ENCODE measurements at places on chromosomes 11 and 22.
A peak's percentile ranks its signal among the peaks of the same experiment; 100 is the strongest.

- DNase-seq: no peak
These were observed 1.8 kb downstream of the SIK3 start for GRCh38 chr11:117096201-117096991.

- no peak for DNase-seq
These were observed 16.9 kb upstream of the C22orf42 start for GRCh38 chr22:32175683-32176644.

- no peak for DNase-seq
These were observed 359.5 kb downstream of the TMEM135 start for GRCh38 chr11:87397011-87397865.

DNA sequence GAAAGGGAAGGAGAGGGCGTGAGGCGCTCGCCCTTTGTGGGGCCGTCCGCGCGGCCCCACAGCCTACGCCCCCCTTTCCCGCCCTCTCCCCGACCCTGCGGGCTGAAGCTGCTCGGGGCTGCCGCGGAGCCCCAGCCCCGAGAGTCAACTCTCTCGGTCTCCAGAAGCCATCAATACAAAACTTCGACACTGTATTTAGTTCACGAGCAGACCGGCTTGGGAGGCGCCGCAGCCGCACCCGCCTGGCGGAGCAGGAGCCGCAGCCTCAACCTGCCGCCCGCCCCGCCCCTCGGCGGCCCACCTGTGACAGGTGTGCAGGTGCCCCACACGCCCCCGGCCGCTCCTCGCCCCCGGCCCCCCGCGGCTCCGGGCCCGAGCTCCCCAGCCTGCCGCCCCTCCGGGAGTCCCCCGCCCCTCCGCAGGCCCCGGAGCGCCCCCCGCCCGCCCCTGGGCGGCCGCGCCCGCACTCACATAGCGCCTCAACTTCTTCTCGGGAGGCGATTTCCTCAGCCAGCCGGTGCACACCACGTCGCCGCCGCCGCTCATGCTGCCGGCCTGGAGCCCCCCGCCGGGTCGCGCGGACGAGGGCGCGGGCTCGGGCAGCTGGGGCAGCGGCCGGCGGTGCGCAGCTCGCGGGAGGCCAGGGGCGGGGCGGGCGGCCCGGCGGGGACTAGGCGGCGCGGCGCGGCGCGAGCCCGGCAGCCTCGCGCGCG is at the start of gene GAB2:
Gene GAB2 (minus strand): TSS at position 646 of the 713 bp plus-strand sequence. CDS start 100 bp downstream, at position 546.
- no peak for DNase-seq

- DNase-seq: peak; percentile 83
These were observed 28.5 kb downstream of the MAML2 start for GRCh38 chr11:96314326-96315020.

GRCh38 chr11:128512474-128512996 is 74.8 kb downstream of the ETS1 start:
- DNase-seq: no peak

GRCh38 chr11:91158891-91159537 is 936.2 kb upstream of the CHORDC1 start:
- DNase-seq: no peak

GRCh38 chr11:14623036-14623435 is 20.6 kb upstream of the PDE3B start:
- no peak for DNase-seq

- no peak for DNase-seq
These were observed 308.8 kb downstream of the LUZP2 start for GRCh38 chr11:24805671-24806070.

GRCh38 chr11:109586789-109587188 is 164.8 kb downstream of the C11orf87 start:
- no peak for DNase-seq

DNA sequence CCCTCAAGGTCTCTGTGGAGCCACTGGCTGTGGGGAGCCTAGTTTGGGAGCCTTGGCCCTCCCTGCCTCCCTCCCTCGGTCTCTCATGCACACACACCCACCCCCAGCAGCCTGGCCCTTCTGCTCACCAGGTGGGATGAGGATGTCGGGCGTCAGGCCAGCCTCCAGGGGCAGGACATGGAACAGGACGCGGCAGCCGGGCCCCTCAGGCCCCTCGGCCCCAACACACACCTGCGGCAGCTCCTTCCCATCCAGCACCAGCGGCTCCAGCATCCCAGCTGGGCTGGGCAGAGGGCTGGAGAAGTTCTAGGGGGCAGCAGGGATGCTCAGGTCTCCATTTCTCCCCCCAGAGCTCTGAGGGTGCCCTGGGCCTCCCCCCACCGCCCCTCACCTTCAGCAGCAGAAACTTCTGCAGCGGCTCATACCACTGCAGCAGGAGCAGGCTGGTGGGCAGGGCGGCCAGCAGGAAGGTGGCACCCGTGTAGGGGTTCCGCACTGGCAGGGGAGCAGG is 11.2 kb downstream of the MAP4K2 start:
- DNase-seq: no peak

DNA sequence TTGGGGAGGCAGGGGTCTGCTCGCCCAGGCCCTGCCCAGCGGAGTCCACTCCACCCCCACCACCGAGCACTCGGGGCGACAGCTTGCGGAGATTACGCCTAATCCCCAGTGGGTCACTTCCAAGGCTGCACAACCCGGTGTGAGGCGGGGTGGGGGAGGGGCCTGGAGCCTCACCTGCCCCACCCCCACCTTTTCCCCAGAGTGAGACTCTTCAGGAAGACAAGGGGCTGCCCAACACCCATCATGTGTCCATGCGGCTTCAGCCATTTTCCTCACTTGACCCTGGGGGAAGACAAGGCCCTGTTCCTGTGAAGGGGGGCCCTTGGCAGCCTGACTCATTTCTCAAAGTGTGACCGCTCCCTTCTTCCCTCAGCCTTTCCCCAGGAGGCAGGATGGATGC is 12.5 kb downstream of the SYNGR1 start:
- no peak for DNase-seq

DNA sequence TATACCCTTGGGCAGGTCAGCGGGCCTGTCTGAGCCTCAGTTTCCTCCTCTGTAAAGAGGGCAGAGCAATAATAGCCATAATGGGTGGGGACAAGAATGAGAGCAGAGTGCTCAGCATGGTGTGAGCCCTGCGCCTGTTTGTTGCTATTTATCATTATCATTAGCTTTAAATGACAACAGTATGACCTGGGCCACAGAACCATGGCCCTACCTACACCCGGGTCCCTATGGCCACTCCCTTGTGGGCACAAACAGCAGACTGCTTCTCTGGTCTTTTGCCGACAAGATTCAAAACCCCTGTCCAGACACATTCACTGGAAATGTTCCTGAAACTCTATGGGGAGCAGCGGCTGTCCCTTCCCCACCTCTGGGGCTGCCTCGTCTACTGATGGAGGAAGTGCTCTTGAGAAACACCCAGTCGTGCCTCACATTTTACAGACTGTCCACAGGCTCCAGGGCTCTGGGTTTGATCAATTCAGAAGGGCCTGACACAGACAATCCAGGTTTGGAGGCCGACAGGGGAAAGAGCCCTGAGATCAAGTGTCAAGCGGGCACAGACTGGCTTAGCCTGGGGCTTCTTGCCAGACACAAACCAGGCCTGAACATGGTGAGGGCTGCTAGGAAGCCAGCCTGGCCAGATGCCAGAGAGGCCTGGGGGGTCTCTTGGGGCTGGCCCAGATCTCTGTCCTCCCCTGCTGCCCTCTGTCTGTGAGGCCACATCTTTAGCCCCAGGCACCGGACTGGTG is 112.5 kb upstream of the CD82 start:
- DNase-seq: no peak

GRCh38 chr11:20555783-20556182 is 43.6 kb upstream of the SLC6A5 start:
- DNase-seq: no peak

DNA sequence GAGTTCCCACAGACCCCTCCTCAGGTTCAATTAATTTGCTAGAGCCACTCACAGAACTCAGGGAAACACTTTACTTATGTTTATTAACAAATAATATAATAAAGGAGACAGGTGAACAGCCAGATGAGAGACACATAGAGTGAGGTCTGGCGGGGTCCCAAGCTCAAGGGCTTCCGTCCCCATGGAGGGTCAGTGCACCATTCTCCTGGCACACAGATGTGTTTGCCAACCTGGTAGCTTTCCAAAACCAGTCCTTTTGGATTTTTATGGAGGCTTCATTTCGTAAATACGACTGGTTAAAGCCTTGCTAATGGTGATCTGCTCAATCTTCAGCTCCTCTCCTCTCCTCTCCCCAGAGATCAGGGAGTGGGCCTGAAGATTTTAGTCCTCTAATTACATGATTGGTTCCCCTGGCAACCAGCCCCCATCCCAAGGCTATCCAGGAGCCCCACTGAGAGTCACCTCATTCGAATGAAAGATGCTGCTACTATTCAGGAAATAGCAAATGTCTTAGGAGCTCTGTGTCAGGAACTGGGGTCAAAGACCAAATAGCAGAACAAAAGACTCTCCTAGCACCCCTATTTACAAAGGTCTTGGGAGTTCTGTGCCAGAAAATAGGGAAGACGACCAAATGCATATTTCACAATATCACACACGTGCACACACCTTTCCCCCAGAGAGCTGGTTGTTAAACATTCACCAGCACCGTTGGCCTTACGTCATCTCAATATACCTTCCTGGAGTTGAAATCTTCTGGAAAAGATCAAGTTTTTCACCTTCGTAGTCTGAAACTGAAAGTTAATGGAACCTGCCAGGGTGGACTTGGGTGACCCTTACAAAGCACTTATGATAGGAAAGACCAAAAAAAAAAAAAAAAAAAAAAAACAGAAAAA is 23.8 kb upstream of the CAPRIN1 start:
- no peak for DNase-seq

DNA sequence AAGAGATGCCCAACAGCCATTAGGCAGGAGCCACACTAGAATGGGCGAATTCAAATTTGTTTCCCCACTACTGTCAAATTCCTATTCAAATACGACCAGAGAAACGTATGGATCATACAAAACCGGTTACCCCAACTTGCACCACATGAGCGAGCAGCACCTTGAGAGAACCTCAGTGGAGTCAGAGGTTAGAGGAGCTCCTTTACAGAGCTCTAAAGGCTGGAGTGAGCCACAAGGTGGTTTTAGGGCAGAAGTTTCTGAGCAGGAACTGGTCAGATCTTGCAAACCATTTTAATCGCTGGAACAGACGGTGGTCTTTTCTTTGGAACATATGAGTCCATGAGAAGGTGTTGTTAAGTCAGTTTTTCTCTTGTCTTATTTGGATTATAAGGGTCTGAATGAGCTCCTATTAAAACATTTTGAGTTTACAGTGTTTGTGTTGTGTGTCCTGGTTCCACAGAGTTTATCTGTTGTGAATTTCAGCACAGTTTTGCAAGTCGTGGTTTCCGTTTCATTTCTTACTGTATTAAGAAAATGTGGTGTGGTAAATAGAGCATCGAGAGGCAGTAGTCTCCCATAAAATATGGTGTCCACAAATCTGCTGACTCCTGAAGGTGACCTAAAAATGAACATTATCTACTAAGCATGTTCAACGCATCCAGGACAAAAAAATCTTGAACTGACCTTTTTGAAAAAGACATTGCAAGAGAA is 471.7 kb downstream of the NTM start:
- DNase-seq: no peak

DNA sequence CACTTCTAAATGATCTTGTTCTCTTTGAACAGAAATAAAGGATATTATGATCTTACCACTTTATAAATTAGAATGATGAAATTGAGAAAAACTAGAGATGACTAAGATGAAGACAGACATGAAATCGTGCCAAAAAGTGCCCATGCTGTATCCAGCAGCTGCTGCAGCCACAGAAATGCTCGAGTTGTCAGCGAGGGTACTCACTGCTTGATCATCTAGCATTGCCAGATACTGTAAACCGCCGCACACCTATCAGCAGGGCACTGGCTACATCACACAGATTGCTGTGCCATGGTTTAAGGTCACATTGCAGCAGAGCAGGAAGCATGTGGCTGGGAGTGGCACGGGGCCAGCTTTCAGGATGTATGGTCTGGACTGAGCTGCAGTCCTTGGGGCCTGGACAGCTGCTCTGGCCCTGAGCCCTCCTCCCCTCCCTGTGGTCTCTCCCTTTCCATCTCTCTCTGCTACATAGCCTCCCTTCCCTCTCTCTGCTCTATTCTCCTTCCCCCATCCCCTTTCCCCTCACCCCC is 51.0 kb upstream of the SEPTIN5 start:
- DNase-seq: peak; percentile 89

- DNase-seq: no peak
These were observed 92.3 kb downstream of the DLG2 start for GRCh38 chr11:85534806-85535205.

DNA sequence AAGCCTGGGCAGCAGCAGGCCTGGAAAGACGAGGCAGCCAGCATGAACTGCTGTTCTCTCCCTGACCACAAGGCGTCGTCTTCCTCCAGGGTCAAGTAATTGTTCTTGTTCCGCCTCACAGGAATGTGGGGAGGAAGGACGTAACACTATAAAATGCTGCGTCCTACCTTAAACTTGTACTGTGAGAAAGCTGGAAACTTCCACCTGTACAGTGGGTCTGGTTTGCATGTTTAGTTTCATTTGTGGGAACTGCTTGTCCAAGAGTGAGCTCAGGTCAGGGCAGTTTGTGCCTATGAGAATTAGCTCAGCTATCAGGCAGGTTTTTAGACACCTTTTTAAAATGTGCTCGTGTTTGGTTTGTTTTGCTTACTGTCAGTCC is 55.2 kb downstream of the PANX1 start:
- peak; percentile 34 for DNase-seq

GRCh38 chr11:130897262-130898182 is 18.8 kb downstream of the SNX19 start:
- DNase-seq: peak; percentile 98

DNA sequence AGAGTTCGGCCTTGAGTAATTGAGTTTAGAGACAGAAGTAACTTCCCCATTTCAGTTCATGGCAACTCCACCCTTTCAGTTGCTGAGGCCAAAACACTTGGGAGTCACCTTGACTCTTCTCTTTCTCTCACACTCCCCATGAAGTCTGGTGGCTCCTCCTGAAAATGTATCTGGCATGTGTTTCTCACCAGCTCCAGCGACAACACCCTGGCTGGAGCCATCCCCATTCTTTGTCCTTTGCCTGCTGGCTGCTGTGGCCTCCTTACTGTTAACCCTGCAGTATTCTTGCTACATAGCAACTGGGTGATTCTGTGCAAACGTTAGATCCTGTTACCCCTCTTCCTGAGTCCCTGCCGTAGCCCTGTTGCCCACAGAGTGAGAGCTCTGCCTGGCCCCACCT is 23.8 kb downstream of the SLC6A5 start:
- no peak for DNase-seq

DNA sequence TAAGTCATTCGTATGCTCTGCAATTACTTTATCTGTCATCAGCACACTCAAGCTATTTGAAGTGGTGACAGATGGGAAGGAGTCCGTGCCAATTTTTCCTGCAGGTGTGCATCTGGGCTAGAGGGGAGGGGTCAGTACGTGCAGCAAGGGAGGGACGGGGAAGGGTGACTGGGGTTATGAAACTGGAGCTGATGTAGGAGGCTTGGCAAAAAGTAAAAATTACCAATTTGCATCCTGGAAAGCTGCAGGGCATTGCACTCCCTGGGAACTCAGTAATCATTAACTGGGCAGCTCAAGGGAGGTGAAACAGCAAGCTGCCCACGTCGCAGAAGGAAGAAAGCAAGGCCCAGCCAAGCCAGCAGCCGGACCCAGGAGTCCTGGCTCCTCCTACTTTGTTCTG is 87.1 kb upstream of the TMEM45B start:
- no peak for DNase-seq

All from AG10803 (cell line).